Hematopoietic multipotent progenitor cell treated with erythropoietin and hydrocortisone succinate and interleukin-3 and kit ligand, for 8 days (in vitro differentiated cells): ENCODE measurements at places on chromosomes 1 and 21.
A peak's percentile ranks its signal among the peaks of the same experiment; 100 is the strongest.

- DNase-seq, result no peak
Observed at GRCh38 chr1:240555524-240555923, 56.4 kb downstream of the GREM2 start.

GRCh38 chr1:93605812-93606512 is 75.7 kb downstream of the BCAR3 start:
- no peak for DNase-seq

GRCh38 chr1:205354259-205355074 is 2.3 kb downstream of the KLHDC8A start:
- peak; percentile 79 for DNase-seq

DNA sequence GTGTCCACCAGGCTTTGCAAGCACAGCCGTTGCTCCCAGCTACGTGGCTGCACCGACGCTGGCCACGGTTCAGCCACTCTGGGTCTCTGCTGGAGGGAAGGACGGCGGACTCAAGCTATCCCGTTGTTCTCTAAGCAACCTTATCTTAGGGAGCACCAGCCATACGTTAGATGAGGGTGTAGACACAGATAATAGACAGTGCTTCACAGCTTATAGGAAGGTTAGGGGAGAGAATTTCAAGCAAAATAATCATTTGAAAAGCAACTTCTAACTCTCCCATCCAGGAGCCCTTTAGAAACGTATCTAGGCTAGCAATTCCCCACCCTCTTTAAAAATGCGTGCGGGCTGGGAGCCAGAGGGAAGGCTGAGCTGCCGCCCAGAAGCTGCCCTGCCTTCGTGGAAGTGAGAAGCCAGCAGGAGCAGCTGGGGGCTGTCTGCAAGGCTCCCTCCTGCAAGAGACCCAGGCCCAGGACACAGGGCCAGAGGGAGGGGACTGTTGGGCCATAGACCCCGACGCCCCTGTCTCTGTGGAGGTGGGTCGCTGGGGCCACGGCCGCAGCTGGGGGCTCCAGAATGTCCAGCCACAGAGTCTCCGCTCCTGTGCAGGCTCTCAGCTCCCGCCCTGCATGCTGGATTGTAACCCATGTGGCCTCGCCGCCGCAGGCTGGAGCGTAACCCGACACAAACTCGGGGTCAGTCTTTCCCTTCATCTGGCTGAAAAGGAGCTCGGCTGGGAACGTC is 31.2 kb upstream of the COL6A2 start:
- DNase-seq, result peak; percentile 87

- no peak for DNase-seq
Observed at GRCh38 chr1:197633447-197634078, 141.7 kb downstream of the DENND1B start.

- DNase-seq, result no peak
Observed at GRCh38 chr1:228198977-228199590, 8.8 kb upstream of the OBSCN start.

DNA sequence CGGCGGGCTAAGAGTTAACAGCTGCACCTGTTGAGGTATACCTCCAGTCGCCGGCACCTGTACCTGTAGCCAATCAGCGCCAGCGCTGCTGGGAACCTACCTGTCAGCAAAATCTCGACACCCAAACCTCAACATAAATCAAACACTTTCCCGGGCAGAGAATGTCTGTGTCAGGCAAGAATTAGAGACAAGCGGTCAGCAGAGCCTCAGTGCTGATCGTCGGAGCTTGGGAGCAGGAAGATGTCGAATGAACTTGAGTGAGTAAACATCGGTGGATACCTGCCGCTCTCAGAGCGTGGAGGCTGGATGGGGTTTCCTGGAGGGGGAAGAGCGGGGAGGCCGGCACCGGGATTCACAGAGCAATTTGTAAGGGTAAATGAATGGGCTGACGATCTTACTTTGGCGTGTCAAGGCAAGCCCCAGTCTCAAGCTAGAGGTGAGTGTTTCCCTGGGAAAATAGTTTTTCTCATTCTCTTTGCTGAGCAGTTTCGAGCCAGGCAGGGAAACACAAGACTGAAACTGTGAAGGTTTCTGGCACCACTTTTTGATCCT is at the start of gene GRHL3:
Gene GRHL3, plus strand, starts transcription at position 46 of the 552 bp plus-strand sequence. Its CDS starts 195 bp downstream, at position 241.
- DNase-seq, result no peak

DNA sequence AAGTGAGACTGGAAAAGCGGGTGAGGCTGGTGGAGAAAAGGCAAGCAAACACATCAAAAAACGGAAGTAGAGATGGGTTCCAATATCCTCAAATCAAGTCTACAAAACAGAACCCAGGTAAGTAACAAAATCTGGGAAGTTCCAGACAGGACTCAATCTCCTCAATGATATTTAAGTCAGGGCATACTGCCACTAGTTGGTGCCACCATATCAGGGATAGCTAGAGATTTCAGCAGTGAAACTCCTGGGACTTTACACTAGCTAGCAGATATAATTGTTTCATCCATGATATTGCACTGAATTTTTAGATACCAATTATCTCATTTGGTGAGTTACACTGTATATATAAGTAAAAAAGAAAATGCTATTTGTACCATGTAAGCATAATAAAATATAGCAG is 52.0 kb downstream of the EYA3 start:
- DNase-seq, result no peak

- DNase-seq, result no peak
Observed at GRCh38 chr1:220426989-220427388, 100.9 kb upstream of the MARK1 start.

DNA sequence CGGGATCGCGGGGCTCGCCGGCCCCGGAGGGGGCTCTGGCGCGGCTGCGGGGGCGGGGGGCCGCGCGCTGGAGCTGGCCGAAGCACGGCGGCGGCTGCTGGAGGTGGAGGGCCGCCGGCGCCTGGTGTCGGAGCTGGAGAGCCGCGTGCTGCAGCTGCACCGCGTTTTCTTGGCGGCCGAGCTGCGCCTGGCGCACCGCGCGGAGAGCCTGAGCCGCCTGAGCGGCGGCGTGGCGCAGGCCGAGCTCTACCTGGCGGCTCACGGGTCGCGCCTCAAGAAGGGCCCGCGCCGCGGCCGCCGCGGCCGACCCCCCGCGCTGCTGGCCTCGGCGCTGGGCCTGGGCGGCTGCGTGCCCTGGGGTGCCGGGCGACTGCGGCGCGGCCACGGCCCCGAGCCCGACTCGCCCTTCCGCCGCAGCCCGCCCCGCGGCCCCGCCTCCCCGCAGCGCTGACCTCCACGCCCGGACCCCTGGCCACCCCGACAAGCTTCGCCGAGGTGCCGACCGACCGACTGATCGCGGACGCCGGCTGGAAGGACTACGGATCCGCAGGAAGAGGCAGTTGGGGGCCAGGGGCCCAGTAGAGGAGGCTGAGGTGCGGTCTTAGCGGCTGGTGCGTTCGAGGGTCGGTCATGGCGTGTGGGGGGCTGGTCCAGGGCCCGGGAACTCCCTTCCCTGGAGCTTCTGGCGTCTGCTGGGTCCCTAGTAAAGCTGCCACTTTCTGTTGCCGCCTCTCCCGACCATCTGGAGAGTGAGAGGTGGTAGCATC is 711 bp downstream of the TRNP1 start:
- no peak for DNase-seq

- DNase-seq, result peak; percentile 52
Observed at GRCh38 chr1:85283475-85284199, 7.2 kb upstream of the BCL10 start.

DNA sequence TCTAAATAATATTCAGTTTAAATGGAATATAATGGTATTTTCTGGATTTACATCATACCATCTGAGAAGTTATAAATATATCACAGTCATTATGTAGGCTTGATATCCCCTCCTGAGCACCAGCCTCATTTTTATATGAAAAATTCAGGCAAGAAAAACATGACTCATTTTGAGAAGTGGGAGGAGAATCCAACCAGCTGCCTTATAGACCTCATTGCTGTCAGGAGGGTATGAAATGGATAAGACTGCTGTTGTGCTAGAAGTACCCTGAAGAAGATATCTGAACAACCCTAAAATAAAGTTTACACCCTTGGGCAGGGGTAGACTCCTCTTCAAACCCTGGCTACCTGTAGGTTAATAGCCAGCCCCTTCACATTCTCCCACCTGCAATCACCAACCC is 8.8 kb downstream of the GIPC2 start:
- DNase-seq, result no peak

DNA sequence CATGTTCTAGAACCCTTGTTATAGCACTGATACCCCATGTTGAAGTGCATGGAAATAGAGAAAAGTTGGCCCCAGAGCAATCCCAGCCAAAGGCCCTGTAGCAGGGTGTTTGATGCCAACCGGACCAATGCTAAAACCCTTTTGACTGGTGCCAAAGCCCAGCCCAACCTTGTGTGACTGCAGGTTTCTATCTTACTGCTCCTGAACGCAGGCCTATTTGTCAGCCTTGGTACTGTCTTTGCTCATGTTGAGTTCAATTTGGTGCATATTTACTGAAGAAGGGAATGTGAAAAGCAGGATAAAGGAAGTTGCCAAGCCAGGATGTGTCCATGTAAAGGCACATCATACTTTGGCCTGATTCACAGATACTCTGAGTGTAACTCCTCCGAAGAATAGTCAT is 51.7 kb upstream of the NFASC start:
- no peak for DNase-seq

DNA sequence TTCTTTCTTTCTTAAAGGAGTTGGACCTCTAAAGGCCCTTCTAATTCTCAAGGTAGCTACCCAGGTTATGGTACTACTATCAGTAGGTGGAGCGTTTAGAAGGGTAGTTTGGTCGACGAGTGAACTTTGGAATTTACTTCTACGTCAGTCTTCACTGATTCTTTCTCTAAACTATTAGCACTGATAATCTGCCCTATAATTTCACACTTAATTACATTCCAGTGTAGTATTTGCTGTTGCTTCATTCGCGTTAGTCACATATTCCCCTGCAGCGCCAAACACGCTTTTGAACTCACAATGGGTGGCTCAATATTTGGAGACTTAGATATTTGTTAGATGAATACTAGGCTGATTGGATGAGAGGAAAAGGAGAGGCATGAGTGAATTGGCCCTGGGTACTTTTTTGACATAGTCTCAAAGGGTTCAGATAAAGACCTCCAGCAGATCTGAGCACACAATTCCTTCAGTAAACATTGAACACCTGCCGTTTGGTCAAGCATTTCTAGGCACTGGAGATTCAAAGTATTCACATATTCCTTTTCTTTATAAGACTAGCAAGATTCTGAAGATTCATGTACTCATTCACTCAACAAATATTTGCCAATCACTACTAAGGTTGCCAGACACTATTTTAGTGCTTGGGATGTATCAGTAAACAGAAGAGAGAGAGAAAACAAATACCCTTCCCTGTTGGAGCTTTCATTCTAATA is 929 bp upstream of the FOXJ3 start:
- peak; percentile 46 for DNase-seq
